ENCODE measurements at places on chromosomes 1 and 21. TPM values are rescaled to one million over a fixed set of nuclear protein-coding genes. Genes with fewer than 3 reads are reported as not detected.
A peak's percentile ranks its signal among the peaks of the same experiment; 100 is the strongest.

Gene OTUD3
- 12.0 TPM for total RNA-seq

Gene FAM163A
- not detected for total RNA-seq

Gene PGBD5
- 0.83 TPM for total RNA-seq

- no peaks in the 10 kb centered on the region for H3K36me3 ChIP-seq
- no peak for DNase-seq
- H3K4me1 ChIP-seq, result no peaks in the 10 kb centered on the region
- no peak overlapping the region for H3K27ac ChIP-seq
- peaks cover 43% of the 10 kb centered on the region for H3K27me3 ChIP-seq
- H3K4me3 ChIP-seq, result no peak overlapping the region
These were observed 15.4 kb downstream of the FLG2 start for GRCh38 chr1:152344438-152344837.

- H3K27ac ChIP-seq, result peak overlapping the region; percentile 90
- peak; percentile 59 for DNase-seq
- H3K27me3 ChIP-seq, result no peaks in the 10 kb centered on the region
These were observed 391.5 kb downstream of the NTNG1 start for GRCh38 chr1:107532318-107532717.

DNA sequence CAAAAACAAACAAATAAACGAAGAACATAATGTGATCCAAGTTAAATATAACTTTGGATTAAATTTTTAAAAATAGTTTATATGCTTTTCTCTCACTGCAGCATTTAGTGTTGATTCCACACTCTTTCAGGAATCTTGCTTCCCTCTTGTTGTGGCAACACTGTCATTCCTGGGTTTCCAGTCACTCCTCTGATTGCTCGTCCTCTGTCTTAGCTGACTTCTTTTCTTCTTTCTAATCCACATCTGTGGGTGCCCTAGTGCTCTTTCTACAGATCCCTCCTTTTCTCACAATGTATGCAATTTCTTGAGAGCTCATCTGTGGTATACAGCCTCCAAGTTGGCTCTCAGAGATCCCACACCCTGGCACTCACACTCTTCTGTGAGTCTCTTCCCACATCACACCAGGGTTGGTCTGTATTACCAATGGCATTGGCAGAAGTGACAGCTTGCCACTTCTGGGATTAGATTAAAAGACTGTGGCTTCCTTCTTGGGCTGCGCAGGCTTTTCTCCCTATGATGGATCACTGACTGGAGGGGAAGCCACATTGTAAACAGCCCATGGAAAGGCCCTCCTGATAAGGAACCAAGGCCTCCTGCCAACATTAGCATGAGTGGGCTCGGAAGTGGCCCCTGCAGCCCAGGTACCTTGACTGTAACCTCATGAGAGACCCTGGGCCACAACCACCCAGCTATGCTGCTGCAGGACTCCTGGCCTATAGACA lies 11.5 kb upstream of the MYOC start:
- no peak overlapping the region for H3K4me3 ChIP-seq
- DNase-seq, result no peak
- no peaks in the 10 kb centered on the region for H3K27me3 ChIP-seq
- no peak overlapping the region for H3K27ac ChIP-seq

GRCh38 chr1:18633422-18634155 lies 2.9 kb downstream of the PAX7 start:
- peaks cover 98% of the 10 kb centered on the region for H3K27me3 ChIP-seq
- H3K36me3 ChIP-seq, result no peaks in the 10 kb centered on the region
- no peak overlapping the region for H3K27ac ChIP-seq
- no peak for DNase-seq
- H3K4me1 ChIP-seq, result no peaks in the 10 kb centered on the region
- H3K4me3 ChIP-seq, result no peak overlapping the region
